Activated CD8-positive, alpha-beta memory T cell treated with anti-CD3 and anti-CD28 coated beads, Interleukin-2, amount 50 U/mL, for 4 hours (primary cell): ENCODE measurements at places on chromosomes 13 and 19.

GRCh38 chr19:32598022-32598421 is 17.0 kb downstream of the PDCD5 start:
- DNase-seq, result no peak

DNA sequence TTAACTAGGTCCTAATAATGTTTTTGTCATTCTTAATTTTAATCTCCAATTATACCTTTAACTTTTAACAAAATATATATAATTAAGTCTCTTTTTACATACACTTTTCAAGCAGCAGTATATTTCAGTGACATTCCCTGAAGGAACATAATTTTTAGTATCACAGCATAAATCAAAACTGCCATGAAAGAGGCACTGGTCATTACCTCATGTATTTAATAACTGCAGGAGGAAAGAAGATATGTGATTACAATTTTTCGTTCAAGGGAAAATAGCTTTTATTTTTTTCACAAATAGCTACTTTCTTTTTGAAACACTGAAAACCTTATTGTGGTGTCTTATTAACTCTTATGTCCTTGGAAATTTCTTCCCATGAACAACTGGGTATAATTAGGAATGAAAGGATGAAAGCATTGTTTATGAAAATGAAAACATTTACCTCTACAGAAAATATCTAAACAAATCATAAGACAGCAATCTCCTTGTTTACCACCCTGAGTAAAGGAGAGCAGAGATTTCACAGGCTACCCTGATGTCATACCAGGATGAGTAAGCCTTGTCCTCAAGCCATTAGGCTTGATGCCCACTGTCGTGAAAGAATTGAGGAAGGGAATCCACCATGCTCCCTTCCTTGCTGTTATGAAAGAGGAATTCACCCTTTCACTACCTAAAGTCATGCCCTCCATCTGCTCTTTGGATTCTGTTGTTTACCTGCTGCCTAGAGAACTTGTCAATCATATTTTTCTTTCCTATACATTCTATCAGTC is 877.2 kb upstream of the PCDH20 start:
- no peak for DNase-seq

DNA sequence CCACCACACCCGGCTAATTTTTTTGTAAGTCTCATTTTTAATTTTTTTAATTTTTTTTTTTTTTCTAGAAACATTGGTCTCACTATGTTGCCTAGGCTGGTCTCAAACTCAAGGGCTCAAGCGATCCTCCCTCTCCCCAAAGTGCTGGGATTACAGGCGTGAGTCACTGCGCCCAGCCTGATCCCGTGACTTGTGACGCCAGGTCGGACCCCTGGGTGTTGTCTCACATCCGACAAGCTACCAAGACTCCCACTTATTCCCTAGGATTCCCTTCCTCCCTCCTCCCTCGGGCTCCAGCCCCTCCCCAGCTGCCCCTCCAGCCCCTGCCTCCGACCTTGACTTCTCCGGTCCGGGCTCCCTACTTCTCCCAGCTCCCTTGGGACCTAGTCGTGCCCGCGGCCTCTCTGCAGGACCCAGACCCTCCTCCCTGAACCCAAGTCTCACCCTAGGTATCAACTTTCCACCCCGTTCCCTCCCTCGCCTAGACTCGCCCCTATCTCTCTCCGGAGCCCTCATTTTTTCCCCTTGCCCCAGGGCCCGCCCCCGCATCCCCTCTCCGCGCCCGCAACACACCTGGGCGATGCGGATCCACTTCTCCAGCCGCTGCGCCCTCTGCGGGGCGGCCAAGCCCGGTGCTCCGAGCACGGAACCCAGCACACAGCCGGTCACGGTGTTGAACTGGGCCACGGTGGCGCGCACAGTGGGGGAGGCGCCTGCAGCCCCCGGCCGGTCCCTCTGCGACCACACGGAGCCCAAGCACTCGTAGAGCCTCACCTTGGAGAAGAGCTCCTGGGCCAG is 13.1 kb downstream of the RGL3 start:
- DNase-seq, result peak; percentile 45

- peak; percentile 46 for DNase-seq
Measured at GRCh38 chr13:97028441-97029299, 34.4 kb upstream of the OXGR1 start.

- DNase-seq, result no peak
Measured at GRCh38 chr13:66483712-66484111, 746.4 kb downstream of the PCDH9 start.

DNA sequence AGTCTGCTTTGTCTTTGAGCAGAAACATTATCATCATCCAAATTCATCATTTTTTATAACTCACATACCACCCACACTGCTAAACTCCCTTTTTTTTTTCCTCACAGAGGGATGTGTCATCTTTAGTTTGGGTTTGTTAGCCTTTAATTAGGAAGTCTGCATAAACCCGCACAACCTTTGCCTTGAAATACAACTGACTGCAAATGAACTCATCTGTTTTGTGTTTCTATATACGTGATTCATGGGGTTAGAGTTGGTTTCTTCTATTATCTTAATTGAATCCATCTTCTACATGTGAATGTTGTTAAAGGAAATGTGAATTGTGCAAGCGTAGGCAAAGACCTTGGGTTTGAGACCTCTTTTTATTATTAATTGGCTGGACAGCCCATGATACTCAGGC is 102.7 kb downstream of the SLAIN1 start:
- no peak for DNase-seq

DNA sequence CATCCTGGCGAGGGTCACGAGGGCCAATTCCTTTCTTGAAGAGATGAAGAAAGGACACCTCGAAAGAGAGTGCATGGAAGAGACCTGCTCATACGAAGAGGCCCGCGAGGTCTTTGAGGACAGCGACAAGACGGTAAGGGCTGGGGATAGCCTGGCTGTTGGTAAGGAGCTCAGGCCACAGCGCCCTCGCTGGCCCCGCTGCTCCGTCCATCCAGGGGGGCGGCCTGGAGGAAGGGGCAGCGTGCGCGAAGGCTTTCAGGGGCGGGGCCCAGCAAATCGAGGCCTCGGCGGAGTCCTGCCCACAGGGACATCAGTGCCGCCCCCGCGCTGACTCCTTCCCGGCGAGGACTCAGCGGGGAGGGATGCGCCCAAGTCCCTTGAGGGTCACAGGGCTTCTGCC is 6.9 kb downstream of the F10 start:
- DNase-seq, result no peak

- DNase-seq, result no peak
Measured at GRCh38 chr19:12953138-12953798, 3.8 kb downstream of the GADD45GIP1 start.

- DNase-seq, result no peak
Measured at GRCh38 chr13:112447761-112448603, 71.8 kb downstream of the SPACA7 start.

DNA sequence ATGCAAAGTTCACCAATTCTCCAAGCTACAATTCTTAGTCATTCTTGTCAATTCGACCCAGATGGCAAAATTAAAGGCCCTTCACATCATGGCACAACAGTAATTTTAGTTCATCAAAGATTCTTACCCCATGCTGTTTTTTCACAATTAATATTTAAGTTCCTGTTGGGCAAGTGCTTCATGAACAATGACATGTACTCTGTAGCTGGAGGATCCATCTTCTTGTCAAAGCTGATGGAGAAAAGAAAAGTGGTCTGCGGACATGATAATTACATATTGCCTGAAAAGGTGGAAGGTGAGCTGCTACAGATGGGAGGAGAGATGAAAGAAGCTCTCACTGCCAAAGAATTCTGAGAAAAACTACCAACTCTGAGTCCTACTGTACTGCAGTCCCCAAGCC is 1370.3 kb upstream of the SLC10A2 start:
- no peak for DNase-seq

DNA sequence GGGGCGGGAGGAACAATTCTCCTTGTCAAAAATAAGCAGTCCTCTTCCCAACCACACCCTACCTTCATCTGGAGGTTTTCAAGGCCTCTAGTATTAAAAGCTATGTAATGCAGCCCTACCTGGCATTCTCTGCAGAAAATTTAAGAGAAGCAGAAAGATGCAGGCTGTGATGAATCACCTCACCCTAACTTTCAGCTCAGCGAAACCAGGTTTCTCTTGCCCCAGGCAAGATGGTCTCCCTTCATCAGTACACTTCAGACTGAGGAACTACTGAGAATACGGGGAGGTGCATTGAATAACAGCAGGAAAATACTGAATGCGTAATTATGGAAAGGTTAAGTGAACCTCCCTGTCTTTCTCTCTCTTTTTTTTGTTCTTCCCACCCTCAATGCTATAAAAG is 437.6 kb upstream of the KLF12 start:
- no peak for DNase-seq

DNA sequence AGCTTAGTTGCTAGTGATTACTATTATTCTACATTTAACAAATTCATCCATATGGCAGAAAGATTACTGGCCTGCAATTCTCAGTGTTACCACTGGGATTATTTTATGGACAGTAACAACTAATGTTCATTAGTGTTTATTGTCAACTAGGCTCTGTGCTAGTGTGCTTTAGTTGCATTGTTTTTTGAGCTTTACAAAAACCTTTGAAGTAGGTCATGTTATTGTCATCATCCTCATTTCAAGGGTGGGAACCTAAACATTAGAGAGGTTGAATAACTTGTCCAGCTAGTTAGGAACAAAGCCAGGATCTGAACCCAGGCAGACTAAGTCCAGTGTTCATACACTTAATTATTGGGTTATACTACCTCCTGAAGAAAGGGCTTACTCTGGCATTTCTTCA is 27.8 kb upstream of the TDRD3 start:
- DNase-seq, result no peak

DNA sequence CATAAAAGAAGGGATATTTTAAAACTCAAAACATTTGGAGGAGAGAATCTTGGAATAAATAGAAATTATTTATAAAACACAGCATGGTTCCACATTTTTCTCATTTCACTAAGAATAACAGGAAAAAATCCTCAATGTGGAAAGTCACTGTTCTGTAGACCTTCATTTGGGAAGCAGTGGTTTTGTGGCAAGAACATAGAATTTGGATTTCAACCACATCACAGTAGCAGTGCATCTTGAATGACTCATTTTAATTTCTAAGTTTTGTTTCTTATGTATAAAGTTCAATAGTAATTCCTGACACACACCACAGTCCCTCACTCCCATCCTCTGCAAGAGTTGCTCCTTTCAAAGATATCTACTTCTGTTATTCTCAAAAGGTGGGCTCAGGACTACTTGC is 264.0 kb downstream of the ENOX1 start:
- DNase-seq, result no peak

DNA sequence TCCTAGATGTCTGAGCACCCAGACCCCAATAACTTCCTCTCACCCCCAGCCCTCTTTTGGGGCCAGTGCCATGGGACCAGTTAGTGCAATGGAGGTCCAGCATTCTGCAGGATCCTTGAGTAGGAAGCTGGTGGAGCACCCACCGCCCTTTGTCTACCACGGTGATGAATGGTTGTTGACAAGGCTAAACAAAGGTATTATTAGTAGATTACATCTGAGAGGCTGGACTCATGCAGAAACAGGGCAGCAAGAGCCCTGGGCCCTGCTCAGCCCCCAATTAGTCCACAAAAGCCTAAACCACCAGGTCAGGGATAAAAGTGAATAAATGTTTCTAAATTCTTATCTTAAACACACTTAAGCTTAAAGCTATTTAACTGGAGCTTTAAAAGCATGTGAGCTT is 196.5 kb upstream of the TSHZ3 start:
- no peak for DNase-seq

GRCh38 chr13:27599845-27600553 is 20.3 kb downstream of the LNX2 start:
- no peak for DNase-seq

DNA sequence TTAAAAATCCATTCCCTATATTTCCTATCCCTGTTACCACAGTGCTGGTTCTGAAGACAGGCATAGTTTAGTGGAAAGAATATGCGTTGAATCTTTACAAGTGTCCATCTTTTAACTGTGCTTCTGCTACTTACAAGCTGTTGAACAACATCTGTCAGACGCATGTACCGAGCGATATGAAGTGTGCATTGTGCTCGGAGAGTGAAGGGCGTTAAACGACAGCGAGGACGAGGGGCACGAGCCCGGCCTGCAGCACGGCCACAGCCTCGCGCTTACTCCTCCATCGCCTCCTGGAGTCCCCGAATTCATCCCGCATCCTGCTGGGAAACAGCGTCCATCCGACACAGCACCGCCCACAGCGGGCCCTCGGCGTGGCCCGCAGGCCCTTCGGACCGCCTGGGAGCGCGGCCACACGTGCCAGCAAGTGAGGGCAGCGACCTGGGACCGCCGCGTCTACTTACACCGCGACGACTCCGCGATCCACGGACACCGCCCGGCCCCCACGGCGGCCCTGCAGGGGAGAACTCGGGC is 514 bp downstream of the PCID2 start:
- no peak for DNase-seq

- DNase-seq, result no peak
Measured at GRCh38 chr19:40056505-40056904, 474 bp upstream of the ZNF780B start.

DNA sequence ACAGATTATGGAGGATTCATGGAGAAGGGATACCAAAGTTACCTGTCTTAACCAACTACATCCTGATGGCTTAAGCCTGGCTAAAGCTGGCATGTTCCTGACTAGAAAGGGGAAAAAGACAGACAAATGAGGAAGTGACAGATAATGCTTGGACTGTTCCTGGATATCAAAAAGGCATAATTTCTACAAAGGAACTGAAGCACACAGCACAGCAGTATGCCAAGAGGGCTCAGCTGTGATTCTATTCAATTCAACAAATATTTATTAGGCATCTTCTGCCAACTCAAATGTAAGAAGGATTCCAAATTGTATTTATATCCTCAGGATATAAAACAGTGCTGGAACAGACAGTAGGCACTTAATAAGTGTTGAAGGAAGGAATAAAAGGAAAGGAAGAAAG is 59.5 kb downstream of the KLF12 start:
- no peak for DNase-seq

DNA sequence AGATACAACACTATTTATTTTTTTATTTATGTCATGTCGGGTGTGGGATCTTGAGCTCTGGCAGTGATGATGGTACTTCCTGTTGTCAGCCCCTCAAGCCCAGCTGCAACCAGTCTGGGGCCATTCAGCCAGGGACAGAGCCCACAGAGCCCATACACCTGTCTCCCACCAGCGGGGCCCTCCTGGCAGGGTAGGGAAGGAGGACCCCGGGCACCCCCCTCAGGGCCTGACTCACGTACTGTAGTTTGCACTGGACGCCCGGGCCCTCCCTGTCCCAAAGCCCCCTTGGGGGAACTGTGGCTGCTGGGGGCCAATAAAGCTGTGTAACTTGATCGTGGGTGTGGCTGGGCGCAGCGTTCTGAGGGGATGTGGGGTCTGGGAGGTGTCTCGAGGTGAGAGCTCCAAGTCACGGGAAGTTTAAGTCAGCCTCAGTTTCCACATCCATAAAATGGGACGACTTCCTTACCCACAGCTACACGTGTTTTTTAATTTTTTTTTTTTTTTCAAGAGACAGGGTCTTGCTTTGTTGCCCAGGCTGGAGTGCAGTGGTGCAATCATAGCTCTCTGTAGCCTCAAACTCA is 9.5 kb downstream of the ATG4D start:
- no peak for DNase-seq
